T-helper 2 cell (primary cell): ENCODE measurements at places on chromosomes 12 and 14.

GRCh38 chr12:22738945-22739344 is 114.0 kb downstream of the ETNK1 start:
- DNase-seq = no peak

GRCh38 chr12:109466821-109467220 is 10.3 kb downstream of the KCTD10 start:
- no peak for DNase-seq

GRCh38 chr14:101361044-101361443 is 200.3 kb upstream of the DIO3 start:
- DNase-seq = no peak

- DNase-seq = no peak
These were observed 28.2 kb downstream of the FOXA1 start for GRCh38 chr14:37566811-37567371.

GRCh38 chr14:38761033-38761432 is 342.0 kb downstream of the SEC23A start:
- DNase-seq = no peak

DNA sequence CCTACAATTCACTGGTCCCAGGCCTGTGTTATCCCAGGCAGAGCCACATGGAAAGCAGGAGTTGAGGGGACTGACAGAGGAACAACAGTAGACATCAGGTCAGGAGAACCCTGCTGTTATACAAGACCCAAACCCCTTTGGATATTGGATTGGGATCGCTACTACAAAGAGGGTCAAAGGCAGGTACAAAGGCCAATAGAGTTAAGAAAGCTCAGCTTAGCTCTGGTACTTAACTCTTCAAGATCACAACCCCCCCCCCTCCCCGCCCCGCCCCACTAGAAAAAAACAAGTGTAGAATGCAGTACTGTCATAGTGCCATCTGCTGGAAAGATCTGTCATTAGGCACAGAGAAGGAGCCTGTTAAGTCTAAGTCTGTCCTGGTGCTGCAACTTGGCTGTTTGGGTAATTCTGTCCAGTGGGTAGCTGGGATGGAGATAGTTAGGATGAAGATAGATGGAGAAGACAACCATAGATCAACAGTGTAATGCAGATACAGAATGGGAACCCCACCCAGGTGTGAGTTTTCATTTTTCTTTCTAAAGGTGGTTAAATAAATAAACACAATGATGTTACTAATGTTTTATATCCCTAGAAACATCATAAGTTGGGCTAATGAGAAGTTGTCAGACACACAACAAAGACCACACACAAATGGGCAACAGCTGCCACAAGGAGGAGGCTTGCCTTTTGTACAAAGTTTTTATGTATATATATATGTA is 17.2 kb downstream of the REM2 start:
- DNase-seq = no peak

DNA sequence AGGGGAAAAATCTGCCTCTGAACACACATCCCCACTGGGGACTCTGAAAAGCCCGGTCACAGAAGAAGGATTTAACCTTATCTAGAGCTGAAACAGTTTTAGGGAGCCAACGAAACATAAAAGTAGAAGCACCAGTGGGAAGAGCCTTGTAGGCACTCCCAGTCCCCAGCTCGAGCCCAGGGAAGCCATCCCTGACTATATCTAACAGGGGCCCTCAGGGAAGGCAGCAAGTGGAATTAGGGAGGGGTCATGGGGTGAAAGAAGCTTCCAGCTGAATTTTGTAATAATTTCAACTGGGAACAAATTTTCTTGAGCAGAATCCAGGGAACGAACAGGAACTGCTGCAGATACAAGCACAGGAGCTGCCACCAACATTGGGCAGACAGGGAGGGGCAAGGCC is 127.8 kb downstream of the BMP4 start:
- DNase-seq = no peak

- DNase-seq = no peak
These were observed 24.0 kb upstream of the RND1 start for GRCh38 chr12:48889679-48890078.

DNA sequence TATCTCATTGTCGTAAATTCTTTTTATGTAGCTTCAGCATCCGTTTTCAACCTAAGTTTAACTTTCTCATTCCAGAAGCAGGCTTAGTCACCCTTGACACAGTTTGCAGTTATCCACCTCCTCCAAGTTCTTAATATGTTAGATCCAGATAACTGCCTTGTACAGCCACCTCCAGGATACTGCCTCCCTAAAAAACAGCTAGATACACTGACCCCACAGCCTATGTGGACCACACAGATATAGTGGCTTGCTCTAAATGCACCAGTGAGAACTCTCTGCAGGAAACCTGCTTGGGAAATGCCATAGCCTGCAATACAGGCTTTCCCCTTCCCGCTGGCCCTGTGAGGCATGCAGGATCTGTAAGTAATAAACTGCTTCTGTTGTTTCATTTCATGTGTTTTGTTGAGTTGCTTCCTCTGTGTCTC is 11.1 kb upstream of the RTL1 start:
- DNase-seq = no peak

DNA sequence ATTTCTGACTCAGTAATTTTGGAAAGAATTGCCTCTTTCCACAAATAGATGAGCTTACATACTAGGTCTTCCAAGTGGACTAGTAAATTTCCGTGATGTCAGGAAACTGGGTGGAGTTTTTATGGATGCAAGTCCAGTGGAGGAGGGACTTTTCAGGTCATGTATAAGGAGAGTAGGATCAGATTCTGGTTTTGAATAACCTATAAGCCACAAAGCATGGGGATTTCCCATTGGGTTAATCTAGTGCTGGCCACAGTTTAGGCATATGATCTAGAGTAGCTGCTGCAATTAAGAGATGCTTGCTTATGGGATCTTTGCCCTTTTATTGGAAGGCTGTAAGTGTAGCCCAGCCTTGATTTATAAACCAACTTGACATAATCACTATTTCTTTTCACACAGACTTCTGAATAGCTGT is 33.8 kb downstream of the STK38L start:
- no peak for DNase-seq

- no peak for DNase-seq
These were observed 64.4 kb downstream of the FUT8 start for GRCh38 chr14:65476942-65477318.

GRCh38 chr14:71398450-71398849 is 491.2 kb downstream of the PCNX1 start:
- no peak for DNase-seq

DNA sequence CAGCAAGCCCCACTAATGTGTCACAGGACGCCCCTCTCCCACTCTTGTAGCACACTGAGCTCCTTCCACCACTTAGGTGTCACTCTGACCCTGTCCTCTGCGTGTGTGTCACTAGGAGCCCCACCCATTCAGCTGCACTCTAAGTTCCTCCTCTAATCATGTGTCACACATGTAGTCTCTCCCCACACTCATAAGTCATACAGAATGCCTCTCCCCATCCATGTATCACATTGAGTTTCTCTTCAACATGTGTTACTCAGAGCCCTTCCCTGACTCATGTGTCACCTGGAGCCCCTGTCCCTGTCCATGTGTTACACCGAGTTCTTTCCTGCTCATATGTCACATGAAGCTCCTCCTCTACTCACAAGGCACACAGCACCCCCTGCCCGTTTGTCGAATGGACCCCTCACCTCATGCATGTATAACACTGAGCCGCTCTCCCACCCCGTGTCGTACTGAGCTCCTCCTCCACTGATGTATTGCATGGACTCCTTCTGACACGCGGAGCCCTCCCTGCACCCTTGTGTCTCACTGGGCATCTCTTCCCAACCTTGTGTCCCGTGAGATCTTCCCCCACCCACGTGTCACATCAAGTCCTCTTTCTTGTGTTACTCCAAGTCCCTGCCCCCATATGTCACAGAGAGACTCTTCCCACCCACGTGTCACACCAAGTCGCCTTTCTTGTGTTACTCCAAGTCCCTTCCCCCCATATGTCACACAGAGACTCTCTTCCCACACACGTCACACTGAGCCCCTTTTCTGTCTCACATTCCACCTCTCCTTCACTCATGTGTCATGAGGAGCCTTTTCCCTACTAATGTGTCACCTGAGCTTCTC is 31.0 kb downstream of the RTL1 start:
- DNase-seq = no peak

DNA sequence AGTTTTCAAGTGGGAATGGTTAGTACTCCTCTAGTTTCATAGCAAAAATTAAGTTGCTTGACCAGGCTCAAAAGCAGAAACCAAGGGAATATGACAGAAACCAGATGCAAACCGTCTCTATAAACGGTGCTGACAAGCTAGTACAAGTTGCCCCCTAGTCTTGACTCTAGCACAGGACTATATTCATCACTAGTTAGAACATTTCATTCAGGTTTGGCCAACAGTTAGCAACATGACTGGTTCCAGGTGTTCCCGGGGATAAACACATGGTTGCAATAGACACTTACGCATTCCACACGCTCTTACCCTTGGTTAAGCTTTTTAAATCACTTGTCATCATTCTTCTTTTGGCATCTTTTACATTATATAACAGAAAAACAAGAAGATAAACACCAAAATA is 103.6 kb downstream of the SCFD1 start:
- DNase-seq = no peak

- no peak for DNase-seq
These were observed 88.9 kb downstream of the TXNDC16 start for GRCh38 chr14:52463375-52463774.

DNA sequence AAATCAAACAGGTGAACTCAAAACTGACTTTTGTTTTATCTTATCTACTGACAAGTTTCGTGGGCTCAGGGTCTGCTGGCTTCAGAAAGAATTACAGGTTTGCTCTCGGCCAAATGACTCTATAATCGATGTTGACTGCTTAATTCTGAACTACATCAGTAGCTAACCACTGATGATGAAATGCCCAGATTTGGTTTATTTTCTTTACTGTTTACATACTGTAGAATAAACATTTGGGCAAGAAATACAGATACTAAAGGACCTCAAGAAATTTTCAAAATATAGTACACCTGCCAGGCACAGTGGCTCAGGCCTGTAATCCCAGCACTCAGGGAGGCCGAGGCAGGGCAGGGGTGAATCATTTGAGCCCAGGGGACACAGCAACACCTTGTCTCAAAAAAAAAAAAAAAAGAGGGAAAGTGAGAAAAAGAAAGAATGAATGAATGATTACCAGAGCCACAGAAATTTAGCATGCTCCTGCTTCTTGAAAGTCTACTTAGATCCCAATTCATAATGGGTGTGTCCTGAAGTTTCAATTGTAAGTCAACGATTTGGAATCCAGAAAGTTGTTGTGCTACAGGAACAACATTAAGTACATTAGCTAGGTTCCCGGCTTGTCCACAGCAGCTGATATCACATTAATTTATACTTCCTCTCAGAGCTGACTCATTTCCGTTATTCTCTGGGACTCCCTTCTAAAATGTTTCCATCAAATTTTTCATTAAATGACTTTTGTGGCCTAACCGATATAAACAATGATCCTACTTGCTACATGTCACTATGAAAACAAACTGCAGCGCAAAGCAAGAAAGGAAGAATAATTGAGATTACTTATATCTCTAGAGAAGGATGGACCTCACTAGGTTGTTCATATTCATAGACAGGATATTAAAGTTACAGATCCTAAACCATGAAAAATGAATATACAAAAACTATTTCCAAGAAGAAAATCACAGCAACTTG is 134.3 kb downstream of the MED13L start:
- DNase-seq = no peak

GRCh38 chr12:103832048-103832997 is 8.7 kb downstream of the NT5DC3 start:
- no peak for DNase-seq

- DNase-seq = no peak
These were observed 756 bp downstream of the RNASE7 start for GRCh38 chr14:21042918-21043317.

- DNase-seq = no peak
These were observed 354.8 kb downstream of the AEBP2 start for GRCh38 chr12:19794116-19794515.

GRCh38 chr12:50742776-50743175 is 21.1 kb upstream of the ATF1 start:
- DNase-seq = no peak

- DNase-seq = no peak
These were observed 42.8 kb upstream of the RIN3 start for GRCh38 chr14:92470811-92471210.

- DNase-seq = no peak
These were observed 48.0 kb downstream of the NTN4 start for GRCh38 chr12:95742586-95742985.

- no peak for DNase-seq
These were observed 446.0 kb upstream of the DCN start for GRCh38 chr12:91628656-91629055.

- no peak for DNase-seq
These were observed 1.7 kb upstream of the ATF7 start for GRCh38 chr12:53627919-53628318.

DNA sequence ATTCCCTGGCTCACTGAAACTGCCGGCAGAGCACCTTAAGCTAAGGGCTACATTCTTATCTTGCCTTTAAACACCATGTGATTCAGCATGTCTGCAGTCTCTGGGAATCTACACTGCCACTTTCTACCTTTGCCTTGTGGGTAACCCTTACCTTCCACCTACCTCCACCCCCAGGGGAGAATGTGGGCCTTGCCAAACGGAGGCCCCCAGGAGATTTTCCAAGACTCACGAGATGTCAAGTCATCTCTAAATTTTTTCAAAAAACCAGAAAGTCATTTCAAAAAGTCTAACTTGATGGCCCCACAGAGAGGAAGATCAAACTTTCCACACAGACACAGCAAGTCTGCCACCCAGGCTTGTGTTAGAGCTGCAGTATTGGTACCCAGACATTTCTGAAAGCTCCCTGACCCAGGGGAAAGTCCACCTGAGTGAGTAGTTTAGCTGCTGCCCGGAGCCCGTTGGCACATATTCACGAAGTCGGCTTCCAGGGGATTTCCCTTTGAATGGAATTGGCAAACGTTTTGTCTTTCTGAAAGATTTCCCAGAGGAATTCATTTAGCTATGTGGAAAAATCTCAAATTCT is 4.7 kb upstream of the PSMA6 start:
- DNase-seq = peak; percentile 30

DNA sequence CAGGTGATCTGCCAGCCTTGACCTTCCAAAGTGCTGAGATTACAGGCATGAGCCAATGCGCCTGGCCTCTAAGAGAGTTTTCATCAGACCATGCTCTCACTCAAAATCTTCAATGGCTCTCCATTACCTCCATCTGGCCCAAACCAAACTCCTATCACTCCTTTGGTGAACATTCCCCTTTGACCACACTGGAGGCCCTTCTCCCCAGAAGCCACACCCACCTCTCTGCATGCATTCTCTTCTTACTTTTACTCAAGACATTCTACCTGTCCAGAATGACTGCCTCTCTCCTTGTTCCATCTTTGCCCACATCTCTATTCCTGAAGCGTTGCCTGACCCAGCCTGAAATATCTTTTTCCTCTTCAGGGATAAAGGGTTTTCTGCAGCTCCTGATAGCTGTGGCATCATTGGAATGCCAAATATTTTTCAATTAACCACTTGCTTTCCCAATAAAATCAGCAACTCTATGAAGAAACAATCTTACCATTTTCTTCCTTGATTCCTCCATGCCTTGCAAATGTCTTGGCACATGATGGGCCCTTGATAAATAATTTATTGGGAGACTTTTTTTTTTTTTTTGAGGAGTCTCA is 15.5 kb downstream of the PLEK2 start:
- no peak for DNase-seq

GRCh38 chr12:52020539-52021336 is 14.0 kb downstream of the TAMALIN start:
- DNase-seq = peak; percentile 46

GRCh38 chr12:115571027-115571426 is 706.5 kb downstream of the MED13L start:
- DNase-seq = no peak

- DNase-seq = no peak
These were observed 100.0 kb upstream of the ARHGAP5 start for GRCh38 chr14:31977001-31977556.

GRCh38 chr12:93968536-93969285 is 179.7 kb upstream of the PLXNC1 start:
- DNase-seq = no peak

GRCh38 chr12:114406316-114406983 is 506 bp upstream of the TBX5 start:
- DNase-seq = no peak
